OCI-LY7 (cell line): ENCODE measurements at places on chromosomes 16 and 17. TPM values are rescaled to one million over a fixed set of nuclear protein-coding genes. Genes with fewer than 3 reads are reported as not detected.

The CES2 gene
- 27.6 and 30.7 TPM in 2 replicates for total RNA-seq

DNA sequence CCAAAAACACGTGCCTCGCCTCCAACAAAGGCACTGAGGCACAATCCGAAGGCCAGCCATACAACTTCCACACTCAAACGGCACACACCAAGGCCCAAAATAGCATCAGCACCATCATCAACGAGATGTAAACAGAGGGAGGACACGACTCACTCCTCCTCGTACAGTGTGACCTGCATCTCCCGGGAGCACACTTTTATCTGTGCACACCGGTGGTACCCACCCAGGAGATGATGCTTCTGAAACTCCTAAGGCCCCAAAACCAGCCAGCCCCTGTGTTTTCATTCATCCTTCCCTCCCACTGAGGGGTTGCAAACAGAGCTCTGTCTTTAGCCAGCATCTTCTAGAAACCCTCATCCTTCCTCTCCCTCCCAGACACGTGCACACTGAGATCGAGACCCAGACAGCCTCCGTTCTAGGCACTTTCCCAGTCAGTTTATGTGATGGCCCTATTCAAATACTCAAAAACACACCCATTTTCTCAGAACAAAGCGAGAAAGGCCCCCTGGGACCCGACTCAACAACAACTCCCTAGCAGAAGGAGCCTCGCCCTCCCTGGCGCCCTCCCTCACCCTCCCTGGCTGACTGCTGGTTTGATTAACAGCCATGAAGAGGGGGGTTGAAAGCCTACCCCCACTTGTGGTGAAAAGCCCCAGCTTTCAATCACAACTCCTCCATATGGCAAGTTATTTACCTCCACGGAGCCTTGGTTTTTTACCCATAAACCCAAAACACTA is 76.3 kb downstream of the GAS7 start:
- no peak for DNase-seq

GRCh38 chr16:8628981-8629725 is 7.7 kb downstream of the METTL22 start:
- DNase-seq: no peak

GRCh38 chr16:253833-254232 is 19.2 kb downstream of the FAM234A start:
- no peak for DNase-seq

- DNase-seq: no peak
Measured at GRCh38 chr16:21590287-21590686, 9.1 kb upstream of the METTL9 start.

The RARA gene
- total RNA-seq: 8.0 and 8.6 TPM in 2 replicates

- no peak for DNase-seq
Measured at GRCh38 chr17:43213545-43213944, 1.9 kb downstream of the TMEM106A start.

- DNase-seq: peak; percentile 31
Measured at GRCh38 chr17:82031885-82032627, 578 bp downstream of the RAC3 start.

DNA sequence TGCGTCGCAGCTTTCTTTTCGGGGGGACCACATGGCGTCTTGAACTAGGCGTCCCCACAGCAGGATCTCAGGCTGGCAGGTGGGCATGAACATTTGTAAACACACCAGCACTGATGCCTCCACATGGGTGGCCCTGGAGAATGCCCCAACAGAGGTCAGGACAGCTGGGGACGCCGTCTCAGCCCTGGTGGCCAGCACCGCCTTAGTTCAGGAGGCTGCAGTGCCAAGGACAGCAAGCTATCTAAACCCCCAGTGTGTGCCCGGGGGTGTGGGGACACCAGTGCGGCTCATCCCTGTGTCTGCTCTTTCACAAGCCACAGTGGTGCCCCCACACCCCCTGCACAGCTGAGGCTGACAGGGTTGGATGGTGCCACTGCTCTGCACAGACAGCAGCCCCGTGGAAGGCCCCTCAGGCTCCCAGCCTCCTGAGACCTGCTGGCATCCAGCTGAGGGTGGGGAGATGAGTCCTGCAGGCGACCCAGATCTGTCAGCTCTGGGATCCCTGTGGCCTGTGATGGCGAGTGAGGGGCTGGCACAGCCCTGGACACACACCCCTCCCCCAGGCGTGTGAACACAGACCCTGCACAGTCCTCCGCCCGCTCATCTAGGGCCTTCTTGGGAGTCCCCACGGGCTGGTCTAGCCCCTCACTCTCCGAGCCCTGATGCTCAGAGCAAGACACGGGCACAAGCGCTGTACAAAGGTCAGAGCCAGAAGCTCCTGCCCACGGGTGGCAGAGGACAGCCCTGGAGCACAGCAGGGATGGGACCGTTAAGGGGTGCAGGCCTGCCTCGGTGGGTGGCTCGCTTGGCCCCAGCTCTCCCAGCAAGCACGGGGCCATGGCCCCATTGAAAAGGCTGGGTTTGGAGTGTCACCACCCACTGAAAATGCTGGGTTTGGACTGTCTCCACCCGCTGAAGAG is 10.7 kb downstream of the FSCN2 start:
- DNase-seq: no peak

DNA sequence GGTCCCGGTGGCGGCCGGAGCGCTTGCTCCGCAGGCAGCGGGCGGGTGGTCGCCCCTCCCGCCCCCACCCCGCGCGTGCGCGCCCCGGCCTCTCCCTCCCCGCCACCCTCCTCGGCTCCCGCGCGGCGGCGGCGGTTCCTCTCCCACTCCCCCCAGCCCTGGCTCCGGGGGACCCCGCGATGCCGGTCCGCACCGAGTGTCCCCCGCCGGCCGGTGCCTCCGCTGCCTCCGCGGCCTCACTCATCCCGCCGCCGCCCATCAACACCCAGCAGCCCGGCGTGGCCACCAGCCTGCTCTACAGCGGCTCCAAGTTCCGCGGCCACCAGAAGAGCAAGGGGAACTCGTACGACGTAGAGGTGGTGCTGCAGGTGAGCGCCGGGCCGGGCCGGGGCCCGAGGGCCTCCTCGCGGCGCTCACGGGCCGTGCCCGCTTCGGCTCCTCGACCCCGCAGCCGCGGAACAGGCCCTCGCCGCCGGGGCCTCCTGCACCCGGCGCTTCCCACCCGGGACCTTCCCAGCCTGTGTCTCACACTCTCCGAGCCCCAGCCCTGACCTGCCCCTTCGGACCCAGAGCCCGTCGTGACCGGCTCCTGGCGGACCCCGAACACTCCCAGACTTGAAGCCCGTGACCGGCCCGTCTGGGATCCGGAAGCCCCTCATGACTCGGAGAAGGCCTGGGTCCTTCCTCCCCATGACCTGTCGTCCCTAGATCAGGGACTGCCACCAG is 490 bp downstream of the GID4 start:
- DNase-seq: peak; percentile 60

The HOXB7 gene
- 16.3 and 17.0 TPM in 2 replicates for total RNA-seq

The SLC6A4 gene
- total RNA-seq: not detected in 2 replicates

- peak; percentile 39 for DNase-seq
Measured at GRCh38 chr17:21125862-21126261, 902 bp upstream of the DHRS7B start.

DNA sequence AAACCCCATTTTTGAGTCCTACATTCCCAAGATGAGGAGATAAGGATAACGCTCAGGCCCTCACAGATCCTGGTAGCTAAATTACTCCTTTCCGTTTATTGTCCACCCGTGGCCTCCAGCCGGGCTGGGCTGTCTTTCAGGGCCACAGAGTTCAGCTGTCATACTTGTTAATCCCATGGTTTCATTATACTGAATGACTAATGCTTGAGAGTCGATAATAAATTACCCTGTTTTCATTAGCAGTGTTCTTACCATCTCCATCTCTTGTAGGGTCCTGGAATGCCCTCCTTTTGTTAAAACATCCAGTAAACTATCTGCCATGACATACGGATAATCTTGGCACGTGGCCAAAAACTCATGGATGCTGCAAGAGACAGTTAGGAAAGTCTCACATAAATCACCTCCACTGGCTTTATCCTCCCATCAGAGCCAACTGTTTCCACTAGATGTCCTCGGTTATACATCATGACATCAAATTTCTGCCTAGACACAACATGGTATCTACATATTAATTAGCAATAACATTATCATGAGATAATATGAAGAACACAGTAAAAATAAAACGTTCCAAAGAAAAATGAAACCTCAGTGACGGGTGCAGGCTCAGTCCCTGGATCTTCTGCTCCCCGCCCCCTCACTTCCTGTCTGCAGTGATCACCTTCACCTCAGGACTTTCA is 45.3 kb downstream of the BRD7 start:
- DNase-seq: no peak
